Esophagus muscularis mucosa (tissue), 4 donors: ENCODE measurements at places on chromosomes 6 and 20.
A peak's percentile ranks its signal among the peaks of the same experiment; 100 is the strongest.

GRCh38 chr6:136696783-136697364, 95.4 kb downstream of the MAP3K5 start:
- no peak for DNase-seq

GRCh38 chr6:2823104-2823850, 18.4 kb downstream of the SERPINB1 start:
- DNase-seq = peak; percentile 82

- no peak for DNase-seq
Measured at GRCh38 chr6:90288404-90288803, 8.2 kb downstream of the BACH2 start.

DNA sequence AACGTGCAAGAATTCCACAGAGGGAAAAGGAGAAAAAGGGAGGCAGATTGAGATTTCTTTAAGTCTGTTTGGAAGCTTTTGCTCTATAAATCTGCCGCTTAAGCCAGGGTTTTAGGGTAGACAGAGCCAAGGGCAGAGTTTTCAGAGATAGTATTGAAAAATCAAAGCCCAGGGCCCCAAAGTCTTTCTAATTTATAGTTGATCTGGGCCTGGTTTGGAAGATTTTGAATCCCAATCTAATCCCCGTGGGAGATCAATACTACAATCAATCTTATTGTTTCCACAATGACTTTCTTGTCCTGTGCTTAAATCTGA, 3.3 kb downstream of the BMP2 start:
- DNase-seq = no peak

DNA sequence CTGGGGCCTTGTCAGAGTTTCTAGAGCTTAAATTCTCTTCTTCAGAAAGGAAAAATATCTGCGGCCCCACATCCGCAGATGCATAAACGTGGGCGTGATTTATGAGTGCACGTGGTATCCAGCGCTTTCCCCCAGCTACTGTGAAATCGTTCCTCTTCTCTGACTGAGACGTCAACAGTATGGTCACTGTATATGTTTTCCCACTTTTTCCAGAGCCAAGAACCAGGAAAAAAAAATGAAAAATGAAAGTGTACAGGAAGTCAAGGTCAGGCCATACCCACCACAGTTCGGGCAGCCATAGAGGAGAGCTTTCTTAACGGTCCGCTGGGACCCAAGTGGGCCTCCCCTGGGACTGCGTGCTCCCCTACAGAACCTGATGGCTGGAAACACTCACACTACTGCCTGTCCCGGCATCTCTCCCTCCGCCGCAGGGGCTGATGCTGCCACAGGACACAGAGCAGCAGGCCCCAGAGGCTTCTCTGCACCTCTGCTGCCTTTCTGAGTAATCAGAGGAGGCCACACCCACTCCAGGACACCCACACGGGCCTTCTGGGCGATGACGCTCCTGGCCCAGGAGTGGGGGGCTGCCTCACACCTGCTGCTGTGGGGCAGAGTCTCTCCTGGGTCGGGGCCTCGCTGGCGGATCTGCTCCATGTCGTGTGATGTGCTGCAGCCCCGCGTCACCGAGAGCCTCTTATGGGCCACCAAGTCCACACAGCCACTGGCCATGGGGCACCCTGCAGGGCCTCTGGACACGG, 16.4 kb upstream of the STX16 start:
- no peak for DNase-seq

DNA sequence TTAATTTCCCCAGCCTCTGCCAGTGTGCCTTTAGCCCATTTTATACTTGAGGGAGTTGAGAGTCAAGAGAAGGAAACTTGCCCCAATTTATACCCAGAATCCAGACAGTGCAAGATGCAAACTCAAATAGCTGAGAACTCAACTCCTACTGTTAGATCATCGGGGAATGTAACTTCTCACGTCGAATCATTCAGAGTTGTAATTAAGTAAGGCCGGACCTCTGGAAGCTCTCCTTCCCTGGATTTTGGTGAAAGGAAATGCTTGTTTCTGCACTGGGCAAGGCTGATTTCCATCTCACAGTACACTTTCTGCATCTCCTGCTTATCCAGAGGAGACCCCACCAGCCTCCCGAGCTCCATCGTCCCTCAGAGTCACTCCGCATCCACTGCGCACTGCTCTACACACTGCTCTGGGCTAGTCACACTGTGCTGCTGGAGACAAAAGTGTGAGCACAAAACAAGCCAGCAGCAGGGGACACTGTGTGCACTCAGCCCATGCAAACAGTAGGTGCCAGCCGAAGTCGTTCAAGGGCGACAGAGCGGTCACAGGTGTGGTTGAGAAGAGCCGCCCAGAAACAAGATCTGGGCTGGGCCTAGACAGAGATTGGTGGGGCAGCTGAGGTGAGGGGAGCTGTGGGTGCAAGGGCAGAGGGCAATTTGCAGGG, 150.4 kb upstream of the QKI start:
- DNase-seq = no peak

- DNase-seq = no peak
Measured at GRCh38 chr6:158500016-158500735, 59.7 kb upstream of the TMEM181 start.

- DNase-seq = no peak
Measured at GRCh38 chr6:49004801-49005200, 458.3 kb downstream of the MMUT start.

DNA sequence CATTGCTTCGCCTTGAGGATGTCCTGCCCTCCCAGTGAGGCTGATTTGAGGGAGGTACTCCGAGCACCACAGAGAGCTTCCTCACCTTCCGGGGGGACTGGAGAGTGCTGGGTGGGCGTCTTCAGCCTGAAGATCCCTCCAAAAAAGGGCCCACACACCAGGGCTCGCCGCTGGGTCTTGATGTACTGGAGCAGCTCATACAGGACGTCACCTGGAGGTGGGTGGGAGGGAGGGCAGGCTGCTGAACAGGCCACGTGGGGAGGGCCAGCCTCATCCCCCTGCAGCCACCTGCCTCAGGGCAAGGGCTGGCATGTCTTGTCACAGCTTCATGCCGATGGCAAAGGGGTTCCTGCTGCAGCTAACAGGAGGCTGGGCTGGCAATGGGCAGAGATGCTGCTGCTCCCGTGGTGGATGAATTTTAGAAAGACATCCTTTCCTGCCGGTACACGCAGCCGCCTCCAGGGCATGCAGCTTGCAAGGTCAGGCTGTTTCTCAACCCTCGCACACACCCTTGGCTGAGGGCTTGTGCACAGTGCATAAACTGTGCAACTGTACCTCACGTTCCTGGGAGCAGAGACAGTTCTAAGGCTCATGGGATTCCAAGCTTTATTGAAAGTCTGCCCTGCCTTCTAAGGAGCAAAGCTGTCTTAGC, 14.0 kb downstream of the ETV7 start:
- DNase-seq = no peak

- DNase-seq = no peak
Measured at GRCh38 chr6:44243345-44243744, 3.6 kb upstream of the HSP90AB1 start.

DNA sequence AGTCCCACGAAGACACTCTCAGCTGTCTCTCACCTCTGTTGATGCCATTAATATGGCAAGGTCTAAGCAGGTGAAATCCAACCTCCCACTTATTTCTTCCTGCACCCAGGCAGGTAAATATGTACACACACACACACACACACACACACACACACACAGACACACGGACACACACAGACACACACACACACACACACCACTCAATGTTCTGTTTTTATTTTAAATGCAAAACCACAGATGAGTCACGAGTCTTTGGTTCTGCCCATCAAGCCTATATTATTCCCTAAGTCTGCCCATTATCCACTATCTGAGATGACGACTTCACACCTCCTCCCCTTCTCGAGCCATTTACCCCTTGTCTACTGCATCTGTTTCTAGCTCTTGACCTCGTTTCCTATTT, 344.7 kb downstream of the CDH26 start:
- DNase-seq = no peak

DNA sequence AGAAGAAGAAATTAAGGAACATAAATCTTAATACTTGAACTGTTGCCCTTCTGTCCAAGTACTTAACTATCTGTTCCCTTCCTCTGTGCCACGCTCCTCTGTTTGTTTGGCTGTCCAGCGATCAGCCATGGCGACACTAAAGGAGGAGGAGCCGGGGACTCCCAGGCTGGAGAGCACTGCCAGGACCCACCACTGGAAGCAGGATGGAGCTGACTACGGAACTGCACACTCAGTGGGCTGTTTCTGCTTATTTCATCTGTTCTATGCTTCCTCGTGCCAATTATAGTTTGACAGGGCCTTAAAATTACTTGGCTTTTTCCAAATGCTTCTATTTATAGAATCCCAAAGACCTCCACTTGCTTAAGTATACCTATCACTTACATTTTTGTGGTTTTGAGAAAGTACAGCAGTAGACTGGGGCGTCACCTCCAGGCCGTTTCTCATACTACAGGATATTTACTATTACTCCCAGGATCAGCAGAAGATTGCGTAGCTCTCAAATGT, 17.1 kb downstream of the IRF4 start:
- DNase-seq = no peak

DNA sequence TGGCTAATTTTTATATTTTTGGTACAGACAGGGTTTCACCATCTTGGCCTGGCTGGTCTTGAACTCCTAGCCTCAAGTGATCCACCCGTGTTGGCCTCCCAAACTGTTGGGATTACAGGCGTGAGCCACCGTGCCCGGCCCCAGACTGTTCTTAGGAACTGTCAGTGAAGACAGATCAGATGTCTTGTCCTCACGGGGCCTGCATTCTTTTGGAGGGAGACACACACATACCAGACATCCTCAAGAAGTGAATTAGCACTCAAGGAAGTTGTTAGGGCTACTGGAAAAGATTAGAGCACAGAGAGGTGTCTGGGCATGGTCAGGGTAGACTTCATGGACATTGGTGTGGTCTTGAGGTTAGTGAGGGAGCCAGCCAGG, 10.3 kb upstream of the LPIN3 start:
- DNase-seq = no peak

DNA sequence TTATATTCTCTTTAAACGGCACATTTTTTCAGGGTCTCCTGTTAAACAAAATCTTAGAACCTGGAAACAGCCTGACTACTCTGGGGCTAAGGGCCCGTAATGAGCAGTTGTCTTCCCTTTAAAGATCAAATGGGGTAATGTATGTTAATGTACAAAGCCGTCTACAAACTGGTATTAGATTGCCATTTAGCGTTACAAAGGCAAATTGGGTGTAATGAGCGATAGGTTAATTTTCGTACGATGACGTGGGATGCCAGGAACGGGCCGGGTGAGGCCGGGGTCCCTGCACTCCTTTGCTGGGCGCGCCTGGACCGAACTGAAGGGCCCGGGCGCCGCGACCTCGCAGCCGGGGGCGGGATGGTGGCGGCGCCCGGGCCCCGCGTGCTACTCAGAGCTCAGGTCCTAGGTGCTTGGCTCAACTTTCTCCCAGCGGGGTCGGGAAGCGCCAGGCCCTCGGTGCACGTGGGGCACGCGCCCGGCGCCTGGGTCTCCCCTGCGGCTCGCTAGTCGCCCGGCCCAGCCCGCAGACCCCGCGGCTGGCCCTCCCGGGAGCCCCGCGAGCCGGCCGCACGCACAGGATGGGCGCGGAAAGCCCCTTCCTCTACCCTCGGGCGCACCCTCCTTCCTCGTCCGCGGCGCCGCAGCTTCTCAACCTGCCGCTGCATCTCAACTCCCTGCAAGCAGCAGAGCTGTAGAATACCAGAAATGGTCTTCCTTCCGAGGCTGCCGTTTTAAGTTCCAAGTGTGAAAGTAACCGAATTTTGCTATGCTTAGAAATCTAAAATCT, 5.9 kb downstream of the NKX2-4 start:
- DNase-seq = no peak

- no peak for DNase-seq
Measured at GRCh38 chr20:62662422-62662821, 20.1 kb downstream of the SLCO4A1 start.
